ENCODE measurements at places on chromosomes 16 and 17.

DNA sequence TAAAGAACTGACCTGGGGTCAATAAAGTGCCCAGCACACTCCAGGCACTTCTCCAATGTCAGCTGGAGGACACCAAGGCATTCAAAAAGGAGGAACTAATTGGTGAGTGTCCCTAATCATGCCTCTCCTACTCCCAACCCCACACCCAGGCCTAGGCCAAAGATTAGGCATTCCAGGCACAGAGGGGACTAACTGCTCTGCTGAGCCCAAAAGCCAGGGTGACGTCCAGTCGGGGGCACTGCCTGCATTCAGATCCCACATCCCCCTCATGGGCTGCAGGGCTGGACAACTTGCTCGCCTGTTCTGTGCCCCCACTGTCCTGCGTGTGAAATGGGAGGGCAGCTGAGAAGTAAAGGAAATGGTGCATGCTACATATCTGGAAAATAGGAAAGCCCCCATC lies 115.4 kb downstream of the DYNLRB2 start:
- DNase-seq: no peak

- no peak for DNase-seq
These were observed 44.8 kb upstream of the NOG start for GRCh38 chr17:56548661-56549060.

GRCh38 chr16:65641049-65641761 lies 519.3 kb upstream of the CDH11 start:
- DNase-seq: no peak

DNA sequence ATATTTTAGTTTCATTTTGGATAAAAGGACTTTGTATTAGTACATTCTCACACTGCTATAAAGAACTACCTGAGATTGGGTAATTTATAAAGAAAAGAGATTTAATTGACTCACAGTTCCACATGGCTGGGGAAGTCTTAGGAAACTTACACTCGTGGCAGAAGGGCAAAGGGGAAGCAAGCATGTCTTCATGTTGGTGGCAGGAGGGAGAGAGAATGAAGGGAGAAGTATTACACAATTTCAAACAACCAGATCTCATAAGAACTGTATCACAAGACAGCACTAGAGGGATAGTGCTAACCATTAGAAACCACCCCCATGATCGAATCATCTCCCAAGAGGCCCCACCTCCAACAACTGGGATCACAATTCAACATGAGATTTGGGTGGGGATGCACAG lies 142.9 kb downstream of the USP31 start:
- DNase-seq: no peak

DNA sequence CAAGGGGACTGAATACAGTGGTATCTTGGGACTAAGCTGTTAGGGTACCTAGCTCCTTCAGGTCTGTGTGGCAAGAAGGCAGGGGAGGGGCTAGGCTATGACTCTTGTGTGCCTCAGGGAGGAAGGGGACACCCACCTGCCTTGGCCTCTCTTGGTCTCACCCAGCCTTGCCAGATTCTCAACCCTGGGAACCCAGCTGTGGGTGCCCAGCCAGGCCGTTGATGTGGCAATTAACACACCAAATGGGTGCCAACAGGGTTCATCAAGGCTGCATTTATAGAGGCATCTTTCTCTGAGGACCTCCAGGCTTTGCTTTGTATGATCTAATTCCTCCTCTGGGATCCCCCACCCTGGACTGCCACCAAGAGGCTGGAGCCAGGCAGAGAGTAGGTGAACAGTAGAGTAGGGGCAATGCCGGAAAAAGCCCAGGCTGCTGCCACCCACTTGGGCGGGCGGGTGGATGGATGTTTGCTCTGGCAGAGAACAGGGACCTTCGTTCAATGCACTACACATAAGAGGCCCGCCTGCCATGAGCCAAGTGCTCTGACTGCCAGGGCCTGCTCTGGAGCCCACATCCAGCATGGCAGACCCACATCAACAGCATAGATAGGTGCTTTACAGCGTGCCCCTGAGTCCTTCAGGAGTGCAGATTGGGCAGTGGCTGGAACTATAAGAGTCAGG lies 3.2 kb upstream of the ASB16 start:
- DNase-seq: no peak

DNA sequence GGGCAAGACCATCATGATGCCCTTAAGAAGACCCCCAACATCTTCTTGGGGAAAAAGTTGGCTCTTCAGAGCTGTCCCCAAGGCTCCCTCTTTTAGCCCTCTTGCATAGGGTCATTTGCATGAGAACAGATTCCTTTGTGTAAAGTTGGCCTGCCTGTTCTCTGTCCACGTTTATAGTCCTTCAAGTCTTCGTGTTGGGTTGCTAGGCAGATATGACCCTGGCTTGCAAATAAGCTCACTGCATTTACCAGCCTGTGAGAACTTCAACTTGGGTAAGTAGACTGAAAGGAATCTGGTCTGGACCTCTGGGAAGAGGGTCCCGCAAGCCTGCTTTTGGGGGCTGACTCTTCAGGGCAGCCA lies 2.9 kb downstream of the ARSG start:
- no peak for DNase-seq

GRCh38 chr16:58262592-58262991 lies 32.2 kb downstream of the PRSS54 start:
- no peak for DNase-seq

- DNase-seq: no peak
These were observed 18.0 kb upstream of the NAGS start for GRCh38 chr17:43986225-43986981.

- no peak for DNase-seq
These were observed 7.7 kb upstream of the ALDOC start for GRCh38 chr17:28584434-28584833.

DNA sequence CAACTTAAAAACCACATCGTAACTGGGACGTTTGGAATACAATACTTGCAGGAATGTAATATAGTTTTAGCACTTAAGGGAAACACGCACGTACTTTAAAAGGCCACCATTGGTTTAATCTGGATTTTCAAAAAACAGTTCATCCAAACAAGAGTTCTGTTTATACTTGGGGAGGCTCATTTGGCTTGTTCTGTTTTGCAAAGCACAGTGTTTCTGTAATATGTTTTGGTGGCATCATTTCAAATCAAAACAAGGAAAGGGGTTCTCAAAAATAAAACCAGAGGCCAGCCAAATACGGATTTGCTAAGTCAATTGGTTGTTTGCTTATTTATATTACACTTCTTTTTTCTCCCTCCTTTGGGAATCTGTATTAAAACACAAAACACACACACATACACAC lies 656.1 kb upstream of the SOX9 start:
- no peak for DNase-seq

DNA sequence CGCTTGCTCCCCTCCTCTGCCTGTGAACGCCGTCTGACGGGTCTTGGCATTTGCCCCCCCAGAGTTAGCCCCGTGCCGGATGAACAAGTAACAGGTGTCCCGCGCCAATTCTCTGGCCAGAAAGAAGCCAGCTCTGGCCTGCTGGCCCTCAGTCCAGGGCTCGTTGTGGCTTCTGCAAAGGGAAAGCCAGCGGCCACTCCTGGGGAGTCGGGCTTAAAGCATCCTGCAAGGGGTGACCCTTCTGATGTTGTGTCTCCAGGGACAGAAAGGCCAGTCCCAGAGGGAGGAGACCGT lies 18.4 kb upstream of the OSGIN1 start:
- DNase-seq: no peak

GRCh38 chr17:19719355-19720209 lies 3.2 kb upstream of the SLC47A2 start:
- DNase-seq: no peak

- DNase-seq: no peak
These were observed 77.1 kb downstream of the NXN start for GRCh38 chr17:902463-902862.

DNA sequence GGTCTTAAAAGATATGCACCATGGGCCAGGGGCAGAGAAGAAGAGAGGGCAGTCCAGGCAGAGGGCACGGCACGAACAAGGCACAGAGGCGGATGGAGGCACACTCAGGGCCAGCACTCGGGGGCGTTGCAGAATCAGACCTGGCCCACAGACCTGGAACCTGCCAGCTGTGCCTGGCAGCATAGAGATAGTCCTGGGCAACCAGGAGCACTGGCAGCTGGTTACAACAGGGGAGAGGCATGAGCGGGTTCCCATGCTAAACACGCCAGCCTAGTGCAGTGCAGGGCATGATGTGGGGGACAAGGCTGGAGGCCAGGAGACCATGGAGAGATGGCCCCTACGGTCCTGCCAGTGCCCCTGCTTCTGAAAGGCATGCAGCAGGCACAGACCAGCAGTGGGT lies 56.9 kb upstream of the RBFOX3 start:
- DNase-seq: no peak

GRCh38 chr17:57941384-57942370 lies 13.5 kb downstream of the CUEDC1 start:
- DNase-seq: no peak

- DNase-seq: no peak
These were observed 424.9 kb downstream of the SOX9 start for GRCh38 chr17:72545766-72546165.

GRCh38 chr16:81195885-81196534 lies 42.5 kb upstream of the BCO1 start:
- no peak for DNase-seq

- no peak for DNase-seq
These were observed 6.0 kb upstream of the KCNH6 start for GRCh38 chr17:63516910-63517824.

DNA sequence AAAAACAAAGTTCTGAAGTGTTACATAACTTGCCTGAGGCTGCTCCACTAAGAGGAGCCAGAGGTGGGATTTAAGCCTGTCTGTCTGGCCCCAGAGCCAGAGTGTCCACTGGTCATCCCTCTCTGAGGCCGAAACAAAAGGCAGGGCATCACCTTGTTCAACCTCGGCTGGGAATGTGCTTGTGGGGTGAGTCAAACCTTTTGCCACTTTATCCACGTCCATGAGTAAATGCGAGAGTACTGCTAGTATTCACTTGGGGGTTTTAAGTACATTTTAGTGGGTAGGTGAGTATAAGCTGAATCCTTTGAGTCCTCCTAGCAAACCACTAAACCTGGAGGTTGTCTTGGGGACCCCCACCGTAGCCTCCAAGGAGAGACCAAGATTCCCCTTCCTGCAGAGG lies 103.5 kb downstream of the STX8 start:
- DNase-seq: no peak

GRCh38 chr17:55588446-55589242 lies 77.4 kb upstream of the SMIM36 start:
- no peak for DNase-seq

DNA sequence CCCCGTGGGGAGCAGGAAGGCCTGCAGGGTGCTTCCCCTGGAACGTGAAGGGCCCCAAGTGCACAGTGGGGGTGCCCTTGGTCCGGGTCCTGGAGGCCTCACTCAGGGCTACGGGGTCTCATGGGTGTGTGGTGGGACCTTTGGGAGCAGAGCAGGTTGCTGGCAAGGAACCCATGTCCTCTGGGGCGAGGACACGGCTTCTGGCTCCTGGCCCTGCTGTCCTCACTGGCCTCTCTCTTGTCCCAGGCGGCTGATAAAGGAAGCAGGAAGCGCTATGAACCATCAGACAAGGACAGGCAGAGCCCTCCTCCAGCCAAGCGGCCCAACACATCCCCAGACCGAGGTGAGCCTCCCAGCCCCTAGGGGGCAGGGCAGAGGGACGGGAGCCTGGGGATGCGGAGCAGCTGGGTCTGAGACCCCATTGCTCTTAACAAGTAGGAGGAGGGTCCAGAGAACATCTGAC lies 9.8 kb upstream of the IL17C start:
- no peak for DNase-seq

DNA sequence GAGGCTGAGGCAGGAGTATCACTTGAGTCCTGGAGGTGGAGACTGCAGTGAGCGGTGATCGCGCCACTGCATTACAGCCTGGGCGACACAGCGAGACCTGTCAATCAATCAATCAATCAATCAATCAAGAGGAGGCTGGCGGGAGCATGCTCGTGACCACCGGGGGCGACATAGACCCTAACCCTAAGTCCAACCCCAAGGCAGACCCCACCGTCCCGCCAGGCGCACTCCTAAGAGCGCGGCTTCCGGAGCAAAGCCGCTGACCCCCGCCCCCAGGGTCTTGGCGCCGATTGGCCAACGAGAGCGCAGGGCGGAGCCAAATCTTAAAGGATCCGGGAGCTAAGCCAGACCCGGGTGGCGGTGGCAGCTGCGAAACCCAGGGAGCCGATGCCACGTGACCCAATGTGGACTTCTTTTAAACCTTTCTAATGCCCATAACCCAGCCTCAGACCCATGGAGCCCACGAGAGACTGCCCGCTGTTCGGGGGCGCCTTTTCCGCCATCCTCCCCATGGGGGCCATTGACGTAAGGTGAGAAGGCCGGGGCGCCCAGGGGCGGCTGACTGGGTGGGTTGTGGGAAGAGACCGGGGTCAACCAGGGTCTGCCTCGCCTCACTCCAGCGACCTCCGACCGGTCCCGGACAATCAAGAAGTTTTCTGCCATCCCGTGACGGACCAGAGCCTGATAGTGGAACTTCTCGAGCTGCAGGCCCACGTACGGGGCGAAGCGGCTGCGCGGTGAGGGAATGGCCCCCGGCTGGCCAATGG lies at the start of gene RANGRF:
Gene RANGRF (plus strand): TSS at position 335 of the 767 bp plus-strand sequence. CDS start 119 bp downstream, at position 454.
- DNase-seq: peak; percentile 61

GRCh38 chr16:56728980-56729734 lies 772 bp upstream of the NUP93 start:
- DNase-seq: no peak

- DNase-seq: no peak
These were observed 27.1 kb downstream of the ARSG start for GRCh38 chr17:68318103-68318991.

GRCh38 chr17:27647765-27648164 lies 16.8 kb downstream of the LGALS9 start:
- no peak for DNase-seq

GRCh38 chr16:10590342-10590741 lies 9.9 kb upstream of the EMP2 start:
- no peak for DNase-seq

DNA sequence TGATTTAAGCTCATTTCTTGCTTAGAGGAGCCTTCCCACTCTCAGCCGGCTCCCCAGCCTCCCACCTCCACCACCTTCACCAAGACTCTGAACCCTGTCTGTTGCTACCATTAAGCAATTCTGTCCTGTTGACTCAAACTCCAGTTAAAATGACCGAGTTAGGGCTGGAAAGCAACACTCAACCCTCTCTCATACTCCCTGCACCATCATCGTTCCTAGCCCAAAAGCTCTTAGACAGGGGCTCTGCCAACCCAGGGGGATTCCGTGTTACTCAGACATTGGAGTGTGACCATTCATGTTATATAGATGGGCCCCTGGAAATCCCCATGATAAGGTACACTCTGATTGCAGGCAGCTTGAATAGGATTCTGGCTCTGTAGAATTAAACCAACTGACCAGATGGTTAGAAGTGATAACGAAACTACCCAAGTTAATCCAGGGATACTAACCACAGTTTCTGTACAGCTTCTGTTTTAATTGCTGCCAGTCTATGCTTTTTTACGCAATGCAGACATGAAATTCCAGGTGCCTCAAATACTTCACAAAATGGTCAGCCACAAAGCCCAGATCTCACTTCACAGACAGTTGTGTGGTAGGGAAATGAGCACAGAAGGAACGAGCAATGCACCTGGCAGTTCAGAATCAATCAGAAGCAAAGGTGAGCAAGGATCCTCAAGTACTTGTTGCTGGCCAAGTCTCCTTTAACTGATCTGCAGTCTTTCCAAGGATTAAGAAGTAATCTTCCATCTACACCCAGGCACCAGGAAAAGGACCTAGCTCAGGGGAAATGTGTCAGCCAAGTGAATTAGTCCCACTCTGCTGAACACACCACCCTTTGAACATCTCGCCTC lies 2.1 kb downstream of the SSTR2 start:
- no peak for DNase-seq

- no peak for DNase-seq
These were observed 2.7 kb downstream of the NUFIP2 start for GRCh38 chr17:29291163-29291752.

- no peak for DNase-seq
These were observed 23.6 kb upstream of the ATP5MC1 start for GRCh38 chr17:48868916-48869500.

- DNase-seq: no peak
These were observed 7.5 kb downstream of the GINS2 start for GRCh38 chr16:85681255-85681654.
